ENCODE measurements at places on chromosomes 1 and 21.

DNA sequence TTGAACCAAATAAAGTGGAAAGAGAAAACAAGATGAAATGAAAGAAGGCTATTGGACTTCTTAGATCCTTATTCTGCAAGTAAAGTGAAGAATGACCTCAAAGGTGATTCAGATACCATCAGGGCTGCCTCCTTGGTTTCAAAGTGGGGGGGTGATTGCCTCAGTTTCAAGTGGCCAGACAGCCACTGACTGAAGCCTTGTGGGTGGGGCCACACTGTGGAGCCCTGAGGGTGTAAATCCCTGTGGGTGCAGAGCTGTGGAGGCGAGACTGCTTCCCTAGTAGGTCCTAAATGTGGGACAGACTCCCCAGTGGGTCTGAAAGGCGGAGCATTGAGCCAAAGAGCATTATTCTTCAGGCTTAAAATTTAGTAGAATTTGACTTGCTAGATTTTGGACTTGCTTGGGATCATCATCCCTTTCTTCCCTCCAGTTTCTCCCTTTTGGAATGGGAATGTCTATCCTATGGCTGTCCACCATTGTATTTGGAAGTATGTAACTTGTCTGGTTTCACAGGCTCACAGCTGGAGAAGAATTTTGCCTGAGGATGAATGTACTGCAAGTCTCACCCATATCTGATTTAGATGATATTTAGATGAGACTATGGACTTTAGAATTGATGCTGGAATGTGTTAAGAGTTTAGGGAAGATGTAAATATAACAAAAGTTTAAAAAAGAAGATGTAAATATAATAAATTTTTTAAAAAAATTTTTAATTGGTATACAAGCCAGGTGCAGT is 71.6 kb upstream of the SOX13 start:
- DNase-seq = no peak

DNA sequence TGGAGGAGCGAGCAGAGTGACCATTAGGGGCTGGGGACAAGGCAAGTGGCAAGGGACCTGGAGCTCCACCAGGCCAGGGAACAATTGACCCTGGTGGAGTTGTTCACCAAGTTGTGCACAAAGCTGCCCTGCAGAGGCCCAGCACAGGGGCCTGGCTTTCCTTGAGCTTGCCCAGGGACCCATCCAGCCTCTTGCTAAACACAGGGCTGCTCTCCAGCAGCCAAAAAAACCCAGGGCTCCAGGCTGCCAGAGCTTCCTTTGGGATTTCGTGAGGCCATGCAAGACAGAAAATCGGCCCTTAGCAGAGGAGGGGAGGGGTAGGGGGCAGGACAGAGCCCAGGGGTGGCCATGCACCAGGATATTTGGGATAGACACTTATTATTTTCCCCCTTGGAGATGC is 32.6 kb downstream of the LRP8 start:
- no peak for DNase-seq

- no peak for DNase-seq
Measured at GRCh38 chr1:30732277-30732996, 9.1 kb upstream of the MATN1 start.

DNA sequence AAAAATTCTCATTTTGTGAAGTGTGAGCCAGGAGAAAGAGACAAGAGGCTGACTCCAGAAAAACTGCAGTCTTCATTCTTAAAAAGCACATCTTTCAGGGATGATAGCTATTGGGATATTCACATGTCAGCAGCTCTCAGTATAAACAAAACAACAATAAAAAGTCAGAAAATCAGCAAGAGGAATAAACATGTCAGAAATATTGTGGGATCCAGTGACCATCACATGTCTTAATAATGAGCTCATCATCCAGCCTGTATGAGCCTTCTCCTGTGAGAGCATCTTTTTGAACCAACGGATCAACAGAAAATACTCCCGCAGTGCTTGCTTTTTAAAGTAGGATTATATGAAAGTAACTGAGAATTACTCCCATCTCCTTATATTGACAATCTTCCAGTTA is 241.6 kb downstream of the SMYD3 start:
- DNase-seq = no peak

DNA sequence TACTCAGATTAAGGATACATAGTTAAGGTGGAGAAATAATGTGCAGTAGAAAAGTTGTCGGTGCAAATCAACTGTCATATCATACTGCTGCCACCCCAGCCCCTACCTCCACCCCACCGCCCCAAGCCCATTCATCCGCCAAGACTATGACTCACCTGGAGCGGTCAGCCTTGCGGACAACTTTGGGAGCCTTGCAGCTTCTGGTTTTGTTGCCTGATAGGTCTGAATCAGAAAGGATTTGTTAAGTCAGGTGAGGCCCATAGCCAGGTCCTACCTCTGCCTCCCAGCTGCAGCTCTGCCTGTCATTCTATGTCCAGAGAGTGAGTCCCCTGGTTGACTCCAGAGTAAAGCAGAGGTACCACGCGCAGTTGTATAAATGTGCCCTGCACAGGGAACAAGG is 12.6 kb downstream of the C1orf162 start:
- no peak for DNase-seq

DNA sequence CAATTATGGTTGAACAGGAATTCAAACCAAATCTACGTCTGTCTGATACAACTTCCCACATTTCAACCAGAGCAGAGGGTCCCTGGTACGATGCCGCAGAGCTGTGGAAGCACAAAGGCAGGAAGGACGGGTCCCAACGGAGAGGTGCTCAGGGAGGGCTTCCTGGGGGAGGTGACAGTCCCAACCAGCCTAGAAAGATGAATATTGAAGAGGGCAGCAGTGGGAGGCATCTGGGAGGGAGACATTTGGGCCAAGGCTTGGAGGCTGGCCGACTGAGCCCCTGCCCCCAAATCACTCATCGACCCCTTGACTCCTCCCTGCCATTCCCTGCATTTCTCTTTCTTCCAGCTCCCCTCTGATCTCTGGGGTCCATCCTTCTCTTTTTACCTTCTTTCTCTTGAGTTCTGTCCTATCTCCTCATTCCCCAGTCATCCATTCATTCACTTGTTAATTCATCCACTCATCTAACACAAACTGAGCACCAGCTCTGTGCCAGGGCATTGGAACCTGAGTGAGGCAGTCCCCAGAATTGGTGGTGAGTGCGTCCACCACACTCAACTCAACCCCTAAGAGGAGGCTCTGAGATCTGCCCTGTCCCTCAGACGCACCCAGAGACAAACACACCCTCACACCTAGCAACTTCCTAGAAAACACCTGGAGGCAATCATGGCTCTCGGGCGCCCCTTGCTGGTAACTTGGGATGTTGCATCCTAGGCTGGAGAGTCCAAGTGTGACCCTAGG is 13.2 kb upstream of the CELA3B start:
- DNase-seq = peak; percentile 86

GRCh38 chr1:16168622-16169360 is 12.9 kb upstream of the EPHA2 start:
- DNase-seq = no peak

GRCh38 chr1:113190078-113190477 is 117.1 kb downstream of the LRIG2 start:
- no peak for DNase-seq

DNA sequence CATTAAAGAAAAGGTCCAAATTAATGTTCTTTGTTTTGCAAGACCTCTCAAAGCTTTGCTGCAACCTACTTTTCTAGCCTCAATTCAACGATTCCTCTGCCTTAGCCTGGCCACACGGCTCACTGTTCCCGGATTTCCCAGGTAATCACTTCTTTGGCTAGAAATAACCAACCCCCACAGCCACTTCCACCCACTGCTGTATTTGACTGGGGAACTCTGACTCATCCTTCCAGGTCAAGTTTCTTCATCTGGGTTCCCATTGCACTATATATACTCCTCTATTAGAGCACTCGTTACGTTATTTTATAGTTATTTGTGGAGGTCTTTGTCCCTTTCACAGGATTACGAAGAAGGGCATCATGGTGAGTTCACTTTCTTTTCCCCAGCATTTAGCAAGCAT is 185.9 kb downstream of the CACNA1E start:
- DNase-seq = no peak

DNA sequence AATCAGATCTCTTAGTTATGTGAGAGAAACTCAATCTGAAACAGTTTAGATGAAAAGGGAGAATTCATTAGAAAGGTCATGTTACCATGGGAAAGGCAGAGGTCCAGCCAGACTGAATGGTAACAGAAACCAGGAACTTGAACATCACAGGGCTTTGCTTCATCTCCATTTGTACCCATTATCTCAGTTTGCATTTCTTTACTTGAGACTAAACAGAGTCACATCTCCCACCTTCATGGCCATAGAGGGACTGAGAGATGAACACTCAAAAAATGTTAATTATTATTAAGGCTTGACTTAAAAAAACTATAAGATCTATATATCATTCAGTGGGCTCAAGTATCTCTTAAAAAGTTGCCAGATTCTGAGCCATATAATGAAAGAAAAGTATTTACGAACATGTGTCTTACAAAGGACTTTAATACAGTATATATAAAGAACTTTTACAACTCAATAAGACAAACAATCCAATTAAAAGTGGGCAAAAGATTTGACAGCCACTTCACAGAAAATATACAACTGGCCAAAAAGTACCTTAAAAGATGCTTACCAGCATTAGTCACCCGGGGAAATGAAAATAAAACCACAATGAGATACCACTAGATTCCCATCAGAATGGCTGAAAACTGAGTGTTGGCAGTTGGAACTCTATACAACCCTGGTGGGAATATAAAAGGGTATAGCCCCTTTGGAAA is 13.2 kb downstream of the KYAT3 start:
- no peak for DNase-seq

GRCh38 chr1:59271561-59272260 is 25.2 kb upstream of the FGGY start:
- no peak for DNase-seq

DNA sequence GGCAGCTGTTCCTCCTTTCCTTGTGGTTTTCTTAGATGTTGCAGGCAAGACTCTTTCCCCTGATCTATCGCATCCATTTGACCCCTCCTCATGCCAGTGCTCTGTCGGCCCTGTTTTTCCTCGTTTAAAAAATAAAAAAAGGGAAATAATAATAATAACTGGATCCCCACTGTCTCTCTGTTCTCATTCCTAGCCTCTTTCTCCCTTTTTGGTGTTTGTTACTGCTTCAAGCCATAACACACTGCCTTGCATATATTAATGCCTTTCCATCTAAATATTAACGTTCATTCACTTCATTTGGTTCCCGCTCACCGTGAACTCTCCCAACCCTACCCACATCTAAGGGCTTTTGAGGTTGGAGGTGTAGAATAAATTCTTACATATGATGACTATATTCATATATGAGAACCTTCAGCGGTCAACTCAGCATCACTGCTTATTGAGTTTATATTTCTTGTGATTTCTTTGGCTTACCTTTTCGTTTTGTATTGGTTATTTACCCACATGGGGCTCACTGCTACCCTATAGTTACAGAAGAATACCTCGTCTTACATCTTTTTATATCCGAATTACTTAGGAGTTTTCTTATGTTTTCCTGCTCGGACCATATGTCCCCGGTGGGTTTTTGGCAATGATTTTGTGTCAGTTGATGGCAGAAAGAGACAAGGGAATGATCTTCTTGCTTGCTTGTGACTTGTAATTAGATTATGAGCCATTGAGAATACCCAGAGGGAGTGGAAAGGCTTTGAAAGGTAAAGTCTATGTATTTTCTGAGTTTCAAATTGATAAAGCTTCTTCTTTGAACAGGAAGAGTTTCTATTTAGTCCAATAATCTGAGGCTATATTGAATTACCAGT is 805 bp downstream of the ATG4C start:
- peak; percentile 72 for DNase-seq

DNA sequence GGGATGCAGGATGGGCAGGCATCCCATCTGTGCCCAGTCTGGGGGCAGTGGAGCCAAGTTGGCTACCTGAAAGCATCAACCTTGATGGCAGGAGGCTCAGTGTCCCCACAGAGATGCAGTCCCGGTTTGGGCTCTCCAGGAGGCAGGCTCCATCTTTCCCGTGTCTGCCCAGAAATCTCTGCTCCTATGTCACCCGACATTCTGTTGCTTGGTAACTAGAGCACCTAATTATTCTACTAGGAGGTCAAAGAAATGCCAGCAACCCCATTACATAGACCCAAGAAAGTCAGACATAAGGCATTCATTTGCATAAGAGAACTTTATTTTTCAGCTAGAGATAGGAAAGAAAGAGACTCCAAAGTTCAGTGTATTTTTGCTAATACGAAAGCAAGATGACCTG is 100.3 kb upstream of the BACE2 start:
- DNase-seq = no peak

DNA sequence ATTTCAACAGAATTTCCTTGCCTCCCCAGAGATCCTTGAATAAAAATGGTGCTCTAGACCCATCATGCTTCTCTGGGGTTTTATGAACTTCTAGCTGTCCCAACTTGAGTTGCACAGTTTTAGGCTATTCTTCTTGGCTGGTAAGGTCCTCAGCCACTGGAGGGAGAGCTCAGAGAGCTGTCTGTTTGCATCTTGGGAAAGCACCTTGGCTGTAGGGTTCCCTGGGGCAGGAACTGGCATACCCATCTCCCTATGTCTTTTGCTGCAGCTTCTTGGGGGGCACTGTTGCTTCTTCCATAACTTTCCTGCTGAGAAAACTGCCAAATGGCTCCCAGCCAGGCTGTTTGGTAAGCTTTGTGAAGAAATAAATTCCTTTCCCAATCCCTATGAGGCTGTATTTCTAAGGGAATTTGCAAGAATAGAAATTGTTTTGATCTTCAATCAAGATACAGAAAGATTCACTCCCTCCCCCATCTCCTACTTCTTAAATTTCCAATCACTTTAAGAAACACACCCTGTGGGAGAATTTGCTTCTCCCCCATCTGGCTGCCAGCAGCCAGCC is 8.2 kb upstream of the FMOD start:
- no peak for DNase-seq

DNA sequence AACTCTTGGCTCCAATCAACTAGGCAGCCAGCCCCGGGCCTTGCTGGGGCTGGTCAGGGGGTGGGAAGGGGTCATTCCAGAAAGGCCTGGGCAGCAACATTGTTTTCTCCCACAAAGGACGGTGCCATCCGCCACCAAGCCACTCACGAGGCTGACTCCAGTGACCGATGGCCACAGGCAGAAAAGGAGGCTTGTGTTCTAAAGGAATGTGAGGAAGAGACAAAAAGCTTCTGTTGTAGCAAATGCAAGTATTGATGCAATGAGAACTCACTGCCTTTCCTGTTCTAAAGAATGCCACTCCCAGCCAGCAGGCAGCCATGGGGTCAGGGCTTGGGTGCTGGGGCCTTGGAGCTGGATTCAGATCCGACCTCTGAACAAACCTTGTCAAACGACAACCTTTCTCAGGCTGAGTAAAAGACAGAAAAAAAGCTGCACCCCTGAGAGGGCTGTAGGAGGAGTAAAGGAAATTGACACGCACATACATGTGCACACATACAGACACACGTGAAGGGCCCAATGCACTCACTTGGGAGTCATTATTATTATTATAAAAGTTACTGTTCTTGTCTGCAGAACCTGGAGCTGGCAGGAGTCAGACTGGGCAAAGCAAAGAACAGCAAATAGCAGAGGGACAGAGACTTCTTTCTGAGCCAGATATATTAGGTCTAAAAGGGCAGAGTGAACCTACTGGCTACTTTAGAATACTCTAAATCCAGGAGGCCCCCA is 13.9 kb upstream of the PRMT2 start:
- DNase-seq = no peak

DNA sequence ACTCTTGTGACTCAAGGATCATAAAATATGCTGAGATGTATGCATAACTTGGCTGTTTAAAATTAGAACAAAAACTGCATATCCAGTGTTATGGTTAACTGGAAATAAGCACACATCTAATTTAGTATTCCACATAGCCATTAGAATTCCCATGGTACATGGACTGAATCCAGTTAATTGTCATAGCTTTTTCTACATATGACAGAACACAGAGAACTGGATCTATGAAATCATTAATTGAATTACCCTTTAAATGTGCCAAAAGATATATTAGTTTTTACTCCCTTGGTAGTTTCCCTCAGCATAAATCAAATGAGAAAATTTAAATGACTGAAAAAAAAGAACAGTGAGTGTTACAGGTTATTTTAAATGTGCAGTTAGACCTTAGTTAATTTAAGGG is 395.9 kb downstream of the NCAM2 start:
- no peak for DNase-seq

All from KBM-7 (cell line).